ENCODE measurements at places on chromosomes 2 and 18.
A peak's percentile ranks its signal among the peaks of the same experiment; 100 is the strongest.

DNA sequence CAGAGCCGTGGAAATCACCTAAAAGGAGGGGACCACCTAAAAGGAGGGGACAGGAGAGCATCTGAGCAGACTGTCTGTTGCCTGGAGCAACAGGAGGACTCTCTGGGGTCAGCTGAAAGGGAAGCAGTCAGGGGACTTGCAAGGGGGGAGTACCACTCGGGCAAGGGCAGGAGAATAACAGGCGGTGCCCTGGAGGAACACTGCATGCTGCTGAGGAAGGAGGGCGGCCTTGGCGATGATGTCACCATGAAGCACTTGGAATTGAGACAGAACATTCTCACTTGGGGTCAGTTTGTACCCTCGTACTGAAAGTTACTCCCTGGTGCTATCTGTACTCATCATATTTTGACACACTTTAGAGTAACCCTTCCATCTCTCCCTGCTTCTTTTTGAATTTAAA, 18.4 kb downstream of the SIX3 start:
- no peak for DNase-seq

- DNase-seq: no peak
Observed at GRCh38 chr2:241673797-241674725, 12.6 kb downstream of the DTYMK start.

- peak; percentile 42 for DNase-seq
Observed at GRCh38 chr2:1744446-1745170, at the start of gene PXDN. PXDN (minus strand) TSS chr2:1744515; CDS start chr2:1744455, 60 bp downstream.

DNA sequence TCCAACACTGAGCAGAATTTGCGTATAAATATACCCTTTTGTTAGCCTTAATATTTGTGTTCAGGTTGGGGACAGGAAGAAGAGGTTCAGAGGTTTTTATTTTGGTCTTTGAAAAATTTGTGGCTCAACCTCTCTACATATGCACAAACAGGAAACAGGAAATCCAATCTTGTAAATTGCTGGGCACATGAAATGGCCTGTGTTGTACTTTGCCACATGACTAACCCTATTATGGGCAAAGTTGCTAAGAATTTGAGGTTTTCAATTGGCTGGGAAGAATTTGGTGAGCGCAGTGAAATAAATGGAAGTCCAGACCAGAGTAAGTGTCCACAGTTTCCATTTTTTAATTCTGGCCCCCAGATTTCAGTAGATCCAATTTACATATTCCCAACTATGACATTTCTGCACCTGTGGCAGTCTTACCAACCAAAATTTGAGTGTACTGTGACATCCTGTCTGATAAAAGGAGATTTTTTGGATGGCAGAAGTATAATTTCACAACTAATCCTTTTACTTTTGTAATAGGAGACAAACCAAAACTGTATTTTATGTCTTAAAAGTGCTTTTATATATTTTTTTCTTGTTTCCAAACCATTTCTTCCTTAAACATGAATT, 63.6 kb downstream of the COX7A2L start:
- DNase-seq: no peak

DNA sequence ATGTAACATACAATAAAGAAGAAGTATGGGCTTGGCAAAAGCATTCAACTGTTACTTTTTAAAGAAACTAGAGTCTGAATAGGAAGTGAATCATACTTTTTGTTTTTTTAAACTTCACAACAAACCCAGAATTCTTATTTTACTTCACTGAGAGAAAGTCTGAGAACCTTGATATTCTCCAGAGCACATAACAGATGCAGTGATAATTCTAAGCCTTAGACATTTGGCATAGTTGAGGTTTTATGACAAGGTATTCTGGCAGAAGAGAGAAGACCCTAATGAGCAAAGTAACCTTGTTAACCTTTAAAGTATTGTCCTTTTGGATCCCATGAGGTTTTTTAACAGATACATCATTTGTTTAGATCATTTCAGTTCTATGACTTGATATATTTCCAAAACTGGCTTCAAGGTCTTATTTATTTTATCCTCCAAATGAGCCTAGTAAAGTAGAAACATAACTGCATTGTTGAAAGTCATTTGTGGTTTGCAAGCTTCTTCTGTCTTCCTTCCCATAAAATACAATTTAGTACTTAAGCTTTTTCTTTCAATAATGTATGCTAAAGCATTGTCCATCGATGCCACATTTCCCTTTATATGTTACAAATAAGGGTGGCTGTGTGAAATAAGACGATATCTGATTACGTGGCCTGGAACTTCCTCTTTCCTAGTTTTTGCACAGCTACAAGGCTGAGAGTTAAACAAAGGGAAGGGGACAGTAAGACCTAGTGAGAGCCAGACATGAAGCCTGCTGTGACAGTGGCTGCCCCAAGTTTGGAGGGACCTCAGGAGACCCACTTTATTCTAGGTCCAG, 86.1 kb upstream of the ITPRID2 start:
- DNase-seq: no peak

- DNase-seq: no peak
Observed at GRCh38 chr18:79275461-79275860, 120.3 kb upstream of the NFATC1 start.

DNA sequence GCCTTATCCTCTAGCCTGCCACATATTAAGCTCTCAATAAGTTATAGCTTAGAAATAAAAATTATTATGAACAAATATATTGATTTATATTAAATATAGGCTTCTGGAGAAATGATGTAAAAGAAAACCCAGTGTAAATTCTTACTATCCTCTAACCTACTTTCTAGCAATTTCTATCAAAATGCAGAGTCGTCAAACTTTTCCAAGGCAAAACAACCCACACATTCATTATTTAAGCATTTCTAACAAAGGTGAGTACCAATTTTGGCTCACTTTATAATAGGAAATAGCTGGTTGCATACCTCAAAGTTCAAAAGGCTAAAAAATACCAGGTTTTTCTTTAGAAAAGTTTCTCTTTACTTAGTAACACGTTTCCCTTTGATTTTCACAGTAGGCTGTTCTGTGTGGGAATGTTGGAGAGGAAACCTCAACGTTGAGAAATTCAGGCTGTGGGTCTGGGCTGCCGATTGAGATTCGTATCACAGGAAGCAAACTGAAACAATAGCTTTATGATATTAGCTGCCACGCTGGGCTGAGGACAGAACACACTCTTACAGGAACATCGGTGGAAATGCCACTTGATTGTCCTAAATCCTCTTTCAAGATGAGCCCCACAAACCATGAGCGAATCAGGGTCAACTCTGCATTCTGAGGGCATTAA, 53.0 kb downstream of the EPAS1 start:
- DNase-seq: no peak

DNA sequence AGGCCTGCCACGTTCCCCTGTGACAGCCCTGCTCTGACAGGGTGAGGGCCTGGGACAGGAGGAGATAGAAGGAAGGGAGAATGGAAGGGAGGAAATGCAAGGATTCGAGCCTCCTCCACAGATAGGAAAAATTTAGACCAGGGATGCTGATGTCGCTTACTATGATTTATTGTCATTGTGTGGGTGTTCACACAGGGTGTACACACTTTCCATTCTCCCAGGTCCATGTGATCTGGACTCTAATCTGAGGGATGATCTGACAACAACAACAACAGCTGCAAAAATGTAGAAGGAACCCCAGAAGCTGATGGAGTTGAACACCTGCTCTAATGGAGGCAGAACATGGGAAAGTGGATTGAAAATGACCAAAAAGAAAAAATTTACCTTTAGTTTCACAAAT, 231.7 kb upstream of the TNP1 start:
- no peak for DNase-seq

GRCh38 chr2:210460322-210461227, 16.0 kb downstream of the LANCL1 start:
- DNase-seq: no peak

- DNase-seq: no peak
Observed at GRCh38 chr2:206116278-206116677, 30.3 kb upstream of the INO80D start.

GRCh38 chr2:12141618-12142258, 395.3 kb downstream of the LPIN1 start:
- no peak for DNase-seq

- no peak for DNase-seq
Observed at GRCh38 chr18:21980744-21981143, 188.6 kb upstream of the GATA6 start.

DNA sequence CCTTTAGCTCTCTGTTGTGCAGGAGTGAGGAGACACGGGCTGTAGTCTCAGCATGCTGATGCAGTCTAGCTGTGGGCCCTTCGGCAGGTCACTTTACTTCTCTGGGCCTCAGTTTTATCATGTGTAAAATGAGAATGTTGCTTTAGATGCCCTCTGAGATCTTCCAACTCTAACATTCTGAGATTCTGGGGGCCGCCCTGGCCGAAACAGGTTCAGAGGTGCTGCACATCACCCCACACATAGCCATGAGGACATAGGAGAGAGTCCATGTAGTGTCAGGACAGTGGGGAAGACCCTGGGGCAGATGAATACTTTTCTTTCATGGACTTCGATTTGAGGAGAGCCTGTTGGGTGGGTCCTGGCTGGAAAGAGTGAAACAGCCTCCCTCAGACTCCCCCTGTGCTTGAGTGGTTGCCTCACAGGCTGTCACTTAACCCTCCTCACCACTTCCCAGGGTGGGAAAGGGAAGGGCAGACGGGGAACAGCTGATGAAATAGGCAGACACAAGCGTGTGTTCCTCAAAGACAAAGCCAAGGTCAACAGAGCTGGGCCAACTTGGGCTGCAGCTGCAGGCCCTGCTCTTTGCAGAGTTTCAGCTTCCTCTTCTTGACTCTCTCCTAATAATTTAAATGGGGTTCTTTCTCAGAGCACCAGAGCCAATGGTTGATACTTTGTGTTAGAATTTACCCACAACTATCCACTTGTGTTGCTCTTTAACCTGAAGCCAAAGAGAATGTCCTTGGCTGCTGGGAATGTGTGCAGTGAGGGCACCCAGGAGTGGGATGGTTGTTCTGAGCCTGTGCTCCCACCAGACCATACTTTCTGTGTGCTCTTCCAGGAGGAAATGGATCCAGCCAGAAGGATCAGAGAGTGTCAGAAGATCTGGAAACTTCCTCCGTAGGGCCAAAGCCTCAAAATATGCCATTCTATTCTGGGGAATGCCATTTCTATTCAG, 14.7 kb upstream of the MRPL33 start:
- no peak for DNase-seq

- DNase-seq: peak; percentile 46
Observed at GRCh38 chr2:47373747-47374146, 29.2 kb upstream of the MSH2 start.

DNA sequence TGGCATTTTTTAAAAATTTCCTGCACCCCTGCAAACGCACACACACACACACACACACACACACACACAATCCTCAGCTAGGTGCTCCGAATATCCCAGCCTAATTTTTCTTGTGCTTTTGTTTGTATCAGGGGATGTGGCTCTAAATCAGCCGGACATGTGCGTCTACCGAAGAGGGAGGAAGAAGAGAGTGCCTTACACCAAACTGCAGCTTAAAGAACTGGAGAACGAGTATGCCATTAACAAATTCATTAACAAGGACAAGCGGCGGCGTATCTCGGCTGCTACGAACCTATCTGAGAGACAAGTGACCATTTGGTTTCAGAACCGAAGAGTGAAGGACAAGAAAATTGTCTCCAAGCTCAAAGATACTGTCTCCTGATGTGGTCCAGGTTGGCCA, 1.8 kb downstream of the HOXD13 start:
- DNase-seq: no peak

DNA sequence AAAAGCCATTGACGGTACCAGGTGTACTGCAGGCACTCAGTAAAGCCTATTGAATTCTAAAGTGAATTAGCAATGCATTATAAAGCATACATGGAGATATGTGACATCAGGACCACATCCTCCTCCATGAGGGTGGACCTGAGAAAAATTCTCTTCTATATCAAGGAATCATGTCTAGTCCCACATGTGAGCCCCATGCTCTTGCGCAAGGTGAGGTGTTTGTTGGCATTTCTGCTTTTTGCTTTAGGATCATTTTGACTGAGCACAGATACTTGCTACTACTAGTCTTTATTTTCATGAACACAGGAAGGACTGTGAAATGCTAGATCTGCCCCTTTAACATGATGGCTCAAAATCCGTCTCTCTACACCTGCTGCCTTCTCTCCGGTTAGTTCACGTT, 183.9 kb downstream of the CD226 start:
- DNase-seq: no peak

GRCh38 chr2:32427672-32428610, 71.1 kb downstream of the BIRC6 start:
- no peak for DNase-seq

- DNase-seq: no peak
Observed at GRCh38 chr2:79750321-79750720, 237.5 kb downstream of the CTNNA2 start.

DNA sequence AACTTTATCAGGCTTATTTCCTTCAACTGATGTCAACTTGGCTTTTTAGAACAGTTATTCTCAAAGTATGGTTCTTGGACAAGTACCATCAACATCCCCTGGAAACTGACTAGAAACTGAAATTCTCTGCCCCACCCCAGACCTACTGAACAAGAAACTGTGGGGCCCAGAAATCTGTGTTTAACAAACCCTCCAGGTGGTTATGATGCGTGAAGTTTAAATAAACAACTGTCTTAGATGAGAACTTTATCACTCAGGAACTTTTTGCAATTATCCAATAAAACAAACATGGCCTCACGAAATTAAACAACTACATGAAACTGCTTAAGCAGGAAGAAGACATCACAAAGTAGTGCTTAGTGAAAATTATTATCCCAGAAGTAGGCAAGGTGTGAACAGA, 4.4 kb downstream of the HIBCH start:
- DNase-seq: no peak

- no peak for DNase-seq
Observed at GRCh38 chr2:173493874-173494273, 139.2 kb downstream of the CDCA7 start.

- DNase-seq: no peak
Observed at GRCh38 chr18:60826346-60826745, 453.8 kb upstream of the MC4R start.

GRCh38 chr18:56649996-56650395, 1.2 kb upstream of the WDR7 start:
- DNase-seq: no peak

- no peak for DNase-seq
Observed at GRCh38 chr18:23099621-23100020, 35.7 kb upstream of the CABLES1 start.

GRCh38 chr2:217118559-217119284, 258.9 kb upstream of the TNP1 start:
- DNase-seq: no peak

GRCh38 chr18:8423051-8423557, 186.1 kb upstream of the RAB12 start:
- no peak for DNase-seq

DNA sequence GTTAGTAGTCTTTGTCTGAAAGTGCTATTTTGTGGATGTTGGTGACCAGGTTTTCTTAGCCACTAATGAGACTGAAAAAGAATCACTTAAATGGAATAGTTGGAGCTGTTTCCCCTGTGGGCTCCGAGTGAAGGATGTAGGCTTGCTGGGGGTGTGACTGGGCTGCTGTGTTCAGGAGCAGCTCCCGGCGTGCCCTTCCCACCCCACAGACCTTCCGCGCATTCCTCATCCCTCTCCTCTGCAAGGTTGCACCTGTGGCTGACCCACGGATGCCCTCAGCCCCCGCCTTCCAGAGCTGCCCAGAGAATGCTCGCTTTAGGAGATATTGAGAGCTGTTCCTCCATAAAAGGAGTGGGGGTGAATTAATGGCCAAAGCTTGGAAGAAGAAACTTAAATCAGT, 174.3 kb downstream of the LDLRAD4 start:
- DNase-seq: no peak

- no peak for DNase-seq
Observed at GRCh38 chr18:1976484-1976883, 594.8 kb downstream of the METTL4 start.

GRCh38 chr2:156867201-156867600, 390.3 kb upstream of the GALNT5 start:
- no peak for DNase-seq

Measured in D341Med (cell line).